SK-N-SH treated with all-trans-retinoic acid at 6 μM for 48 hours (cell line): ENCODE measurements at places on chromosomes 5 and 9.

- ATAC-seq, result no peak
Observed at GRCh38 chr5:69103521-69103920, 9.7 kb downstream of the SLC30A5 start.

- ATAC-seq, result no peak
Observed at GRCh38 chr9:105633411-105633810, 28.8 kb upstream of the TAL2 start.

DNA sequence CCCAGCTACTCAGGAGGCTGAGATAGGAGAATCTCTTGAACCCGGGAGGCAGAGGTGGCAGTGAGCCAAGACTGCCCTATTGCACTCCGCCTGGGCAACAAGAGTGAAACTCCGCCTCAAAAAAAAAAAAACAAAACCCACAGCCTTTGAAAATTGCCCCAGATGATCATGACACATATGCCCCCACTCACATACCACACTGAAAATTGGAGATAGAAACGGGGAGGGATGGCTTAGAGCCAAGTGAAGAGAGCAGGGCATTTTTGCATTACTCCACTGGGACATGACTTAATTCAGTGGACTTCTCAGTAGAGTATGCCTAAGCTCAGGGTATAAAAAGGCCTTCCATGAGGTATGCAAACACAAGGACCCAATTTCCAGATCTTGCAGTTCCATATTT lies 309.3 kb downstream of the BNC2 start:
- ATAC-seq, result no peak

GRCh38 chr5:32013658-32014057 lies 160.5 kb downstream of the GOLPH3 start:
- ATAC-seq, result no peak

DNA sequence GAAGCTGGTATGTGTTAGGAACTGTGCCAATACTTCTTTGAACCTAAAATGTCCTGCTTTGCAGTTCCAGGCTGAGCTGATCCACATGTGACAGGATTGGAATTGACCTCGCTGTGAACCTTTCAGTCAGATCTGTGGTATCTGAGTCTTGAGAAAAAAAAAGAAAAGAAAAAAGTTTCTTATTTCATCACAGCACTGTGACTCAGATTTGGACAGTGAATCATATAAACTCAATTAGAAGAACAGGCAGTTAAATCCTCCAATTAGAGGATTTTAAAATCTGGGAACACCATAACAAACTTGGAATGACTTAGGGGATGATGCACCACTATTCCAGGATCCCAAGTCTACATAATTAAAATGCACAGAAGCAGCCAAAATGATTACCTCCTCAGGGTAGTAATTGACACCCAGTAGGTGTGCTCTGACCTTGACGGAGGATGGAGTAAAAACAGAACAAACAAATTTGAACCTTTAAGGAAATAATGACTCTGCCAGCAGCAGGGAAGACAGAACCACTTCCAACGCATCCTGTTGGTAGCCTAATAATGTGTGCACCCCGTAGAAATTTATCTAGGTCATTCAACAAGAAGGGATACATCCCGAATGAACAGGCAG lies 57.8 kb upstream of the RAI14 start:
- peak; percentile 96 for ATAC-seq

GRCh38 chr9:18978188-18978587 lies 54.8 kb downstream of the SAXO1 start:
- ATAC-seq, result no peak

DNA sequence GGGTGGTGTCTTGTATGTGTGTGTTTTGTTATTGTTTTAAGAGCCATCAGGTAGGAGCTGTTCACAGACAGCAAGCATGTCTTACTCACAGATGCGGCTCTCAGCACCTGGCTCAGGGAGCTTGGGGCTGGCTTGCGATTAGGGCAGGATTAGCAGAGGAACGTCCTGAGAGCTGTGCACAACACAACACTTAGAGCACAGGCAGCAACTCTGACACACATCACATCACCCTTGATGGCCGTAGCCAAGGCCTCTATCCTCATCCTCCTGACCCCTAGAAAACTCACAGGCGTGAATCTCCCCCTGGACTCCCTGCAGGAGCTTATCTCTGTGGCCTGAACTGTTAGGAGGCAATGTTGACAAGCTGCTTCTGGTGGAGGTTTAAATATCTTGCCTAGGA lies 7.1 kb upstream of the IL17B start:
- no peak for ATAC-seq

- ATAC-seq, result no peak; the same call in 2 of the 3 replicates
Observed at GRCh38 chr9:109319626-109320241, 1.1 kb downstream of the EPB41L4B start.

DNA sequence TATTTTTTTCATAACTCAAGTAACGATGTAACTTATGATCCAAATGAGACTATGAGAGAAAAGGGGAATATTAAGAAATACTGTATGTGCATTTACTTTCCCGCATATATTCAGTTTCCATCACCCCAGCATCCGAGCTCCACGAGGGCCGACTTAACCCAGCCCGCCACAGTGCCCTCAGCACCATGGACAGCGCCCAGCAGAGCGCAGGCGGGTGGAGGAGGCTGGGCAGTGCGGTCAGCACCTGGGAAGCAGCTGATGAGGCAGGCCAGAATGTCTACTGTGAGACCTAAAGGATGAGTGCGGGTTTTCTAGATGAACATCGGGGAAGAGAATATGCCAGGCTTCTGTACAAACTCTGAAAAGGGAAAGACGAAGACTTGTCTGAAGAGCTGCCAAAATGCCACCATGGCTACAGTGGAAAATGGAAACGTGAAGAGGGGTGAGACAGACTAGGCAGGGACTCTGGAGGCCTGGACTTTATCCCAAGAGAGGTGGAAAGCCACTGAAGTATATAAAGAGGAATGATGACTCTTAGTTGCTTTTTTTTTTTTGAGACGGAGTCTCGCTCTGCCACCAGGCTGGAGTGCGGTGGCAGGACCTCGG lies 34.5 kb upstream of the MED27 start:
- ATAC-seq, result peak; percentile 60; the same call in 2 of the 3 replicates

- ATAC-seq, result no peak
Observed at GRCh38 chr9:86219606-86220005, 39.9 kb downstream of the C9orf153 start.

- ATAC-seq, result no peak
Observed at GRCh38 chr5:131229623-131230022, 34.2 kb upstream of the CDC42SE2 start.

DNA sequence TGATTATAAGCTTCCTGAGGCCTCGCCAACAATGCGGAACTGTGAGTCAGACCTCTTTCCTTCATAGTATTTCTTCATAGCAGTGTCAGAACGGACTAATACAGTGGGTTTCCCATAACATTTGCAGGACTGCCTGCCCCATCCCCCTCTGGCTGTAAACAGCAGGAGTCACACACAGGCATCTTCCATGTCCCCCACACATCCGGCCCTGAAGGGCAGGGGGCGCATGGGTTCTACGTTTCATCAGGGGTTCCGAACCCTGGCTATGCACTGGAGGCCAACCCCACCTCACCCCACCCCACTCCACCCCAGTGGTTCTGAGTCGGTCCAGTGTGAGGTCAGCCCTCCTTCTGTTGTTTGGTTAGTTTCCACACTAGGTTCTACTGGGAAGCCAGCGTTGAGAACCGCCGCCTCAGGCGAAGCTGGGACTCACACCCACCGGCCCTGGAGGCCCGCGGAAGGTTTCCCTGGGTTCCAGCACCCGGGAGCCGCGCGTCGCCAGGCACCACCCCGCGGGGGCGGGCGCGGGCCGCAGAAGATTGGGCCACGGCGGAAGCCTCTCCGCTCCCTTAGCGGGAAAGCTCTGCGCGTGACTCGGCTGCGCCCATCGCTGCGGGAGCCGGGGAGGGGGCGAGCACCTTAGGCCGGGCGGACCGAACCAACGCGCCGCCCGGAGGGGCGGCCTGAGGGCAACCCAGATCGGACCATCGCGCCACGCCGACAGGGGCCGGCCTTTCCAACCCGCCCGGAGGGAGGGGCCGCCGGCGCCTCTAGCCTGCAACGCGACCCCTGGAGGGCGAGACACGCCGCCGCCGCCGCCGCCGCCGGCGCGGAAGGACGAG lies at the start of gene RUSC2:
Gene RUSC2 (plus strand): TSS at position 799 of the 842 bp plus-strand sequence. CDS start 56,411 bp downstream, outside the sequence.
- ATAC-seq, result peak; percentile 87

- ATAC-seq, result no peak
Observed at GRCh38 chr5:108727236-108727650, 20.5 kb upstream of the FER start.

GRCh38 chr5:126444137-126444536 lies 20.9 kb downstream of the GRAMD2B start:
- no peak for ATAC-seq

- ATAC-seq, result no peak
Observed at GRCh38 chr9:111272581-111272980, 57.4 kb downstream of the OR2K2 start.

DNA sequence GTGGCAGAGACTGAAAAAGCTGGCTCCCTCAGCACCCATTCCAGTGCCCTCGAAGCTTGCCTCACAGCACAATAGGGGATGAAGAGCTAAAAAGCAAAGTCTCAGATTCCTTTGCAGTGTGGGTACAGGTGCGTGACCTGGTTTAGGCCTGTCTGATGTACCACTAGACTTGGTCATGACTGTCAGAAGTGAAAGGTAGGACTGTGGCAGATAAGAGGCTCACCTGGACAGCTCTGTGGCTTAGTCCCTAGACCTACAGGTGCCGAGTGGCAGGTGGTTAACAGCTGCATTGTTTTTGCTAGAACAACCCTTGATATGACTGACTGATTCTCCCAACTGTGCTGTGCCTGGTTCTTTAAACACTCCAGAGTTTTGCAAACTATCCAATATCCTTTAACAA lies 14.7 kb upstream of the SFXN1 start:
- ATAC-seq, result no peak

DNA sequence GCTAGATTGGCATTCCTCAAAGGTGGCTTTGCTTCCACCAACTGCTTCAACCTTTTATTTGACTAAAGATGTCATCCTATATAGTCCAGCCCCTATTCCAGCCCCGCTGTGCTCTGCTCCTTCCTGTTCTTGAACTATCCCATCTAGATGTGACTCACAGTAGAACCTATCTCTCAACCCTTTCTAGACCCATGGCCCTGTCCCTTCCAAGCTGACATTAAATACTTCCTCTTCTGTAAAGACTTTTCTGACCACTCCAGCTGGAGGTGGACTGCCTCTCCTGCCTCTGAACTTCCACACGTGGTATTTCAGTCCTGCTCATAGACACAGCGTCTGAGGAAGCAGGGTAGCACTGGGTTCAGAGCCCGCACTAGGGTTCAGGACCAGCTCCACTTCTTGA lies 32.4 kb downstream of the OSTF1 start:
- ATAC-seq, result no peak

GRCh38 chr5:93423300-93423699 lies 157.7 kb downstream of the NR2F1-AS1 start:
- no peak for ATAC-seq

DNA sequence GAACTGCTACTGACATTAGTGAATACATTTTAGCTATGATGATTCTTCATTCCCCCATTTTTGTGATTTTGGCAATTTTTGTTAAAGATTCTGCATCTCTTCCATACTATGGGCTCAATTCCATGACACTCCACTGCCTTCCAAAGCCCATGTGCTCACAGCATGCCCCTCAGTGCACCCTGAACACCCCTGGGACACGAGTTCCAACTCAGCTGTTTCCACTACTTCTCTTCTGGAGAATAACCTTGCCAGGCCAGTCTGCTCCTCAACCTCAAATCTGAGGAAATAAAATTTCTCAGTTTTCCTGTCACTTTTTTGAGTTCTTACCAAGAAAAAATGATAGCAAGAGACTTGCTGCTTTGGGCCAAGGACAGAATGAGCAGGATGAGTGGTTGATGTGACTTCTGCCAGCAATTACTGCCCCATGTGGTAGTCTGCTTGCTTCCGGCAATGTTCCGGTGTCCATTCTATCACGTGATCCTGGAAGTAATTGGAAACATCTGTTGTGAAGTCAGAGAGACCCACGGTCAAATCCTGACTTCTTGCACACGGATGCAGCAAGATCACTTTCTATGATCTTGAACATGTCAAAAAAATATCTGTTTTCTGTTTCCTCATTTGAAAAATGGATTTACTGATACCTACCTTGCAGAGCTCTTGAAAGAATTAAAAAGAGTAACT lies 58.3 kb downstream of the EGFLAM start:
- peak; percentile 77 for ATAC-seq

DNA sequence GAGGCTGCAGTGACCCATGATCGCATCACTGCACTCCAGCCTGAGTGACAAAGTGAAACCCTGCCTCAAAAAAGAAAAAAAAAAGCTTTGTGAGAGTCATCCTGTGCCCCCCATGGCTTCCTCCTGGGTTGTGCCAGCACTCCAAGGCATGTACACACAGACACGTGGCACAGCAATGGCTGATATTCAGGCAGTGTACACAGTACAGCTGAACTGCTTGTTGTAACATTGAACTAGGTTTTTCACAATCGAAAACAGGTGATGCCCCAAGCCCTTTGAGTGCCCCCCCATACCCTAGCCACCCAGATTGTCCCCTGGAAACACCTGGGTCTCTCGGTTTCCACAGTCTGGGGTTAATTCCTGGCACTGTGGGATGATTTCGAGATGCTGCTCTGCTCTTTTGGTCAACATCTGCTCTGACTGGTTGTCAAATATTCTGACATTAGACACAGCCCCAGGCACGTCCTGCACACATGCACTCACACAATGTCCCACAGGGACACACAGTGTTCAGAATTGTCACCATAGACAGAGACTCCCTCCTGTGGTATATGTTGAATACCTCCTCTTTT lies 9.2 kb downstream of the SPINK4 start:
- ATAC-seq, result peak; percentile 25; the same call in 1 of the 3 replicates

GRCh38 chr9:109775516-109775915 lies 4.5 kb upstream of the PALM2AKAP2 start:
- no peak for ATAC-seq

- ATAC-seq, result no peak
Observed at GRCh38 chr5:43418561-43418960, 6.4 kb upstream of the CCL28 start.

- no peak for ATAC-seq
Observed at GRCh38 chr5:100469767-100470166, 65.4 kb upstream of the FAM174A start.

GRCh38 chr5:153969563-153969895 lies 69.2 kb downstream of the FAM114A2 start:
- ATAC-seq, result no peak

DNA sequence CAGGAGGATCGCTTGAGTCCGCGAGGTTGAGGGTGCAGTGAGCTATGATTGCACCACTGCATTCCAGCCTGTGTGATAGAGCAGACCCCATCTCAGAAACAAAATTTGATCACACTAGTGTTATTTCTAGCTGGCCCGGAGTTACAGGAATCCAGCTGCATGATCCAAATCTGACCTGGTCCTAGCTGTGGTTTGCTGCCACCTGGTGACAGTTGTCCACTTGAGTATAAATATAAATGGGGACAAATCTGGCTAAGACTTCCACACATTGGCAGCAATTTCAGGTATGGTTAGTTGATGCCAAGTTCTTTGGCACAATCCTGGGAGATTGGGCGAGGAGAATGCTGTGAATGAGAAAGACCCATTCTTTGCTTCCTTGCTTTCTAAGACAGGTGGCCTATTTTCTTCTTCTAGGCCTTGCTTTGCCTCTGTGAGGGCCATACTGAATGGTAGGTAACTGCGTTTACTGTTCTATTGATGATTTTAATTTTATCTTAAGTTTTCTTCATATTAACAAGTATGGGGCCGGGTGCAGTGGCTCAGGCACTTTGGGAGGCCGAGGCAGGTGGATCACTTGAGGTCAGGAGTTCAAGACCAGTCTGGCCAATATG lies 35.4 kb downstream of the UBE2R2 start:
- peak; percentile 75 for ATAC-seq
